NCI-H460 (cell line): ENCODE measurements at places on chromosomes 4 and X. TPM values are rescaled to one million over a fixed set of nuclear protein-coding genes. Genes with fewer than 3 reads are reported as not detected.

Gene ZFP92
- 0.55 and 0.67 TPM in 2 replicates for total RNA-seq

DNA sequence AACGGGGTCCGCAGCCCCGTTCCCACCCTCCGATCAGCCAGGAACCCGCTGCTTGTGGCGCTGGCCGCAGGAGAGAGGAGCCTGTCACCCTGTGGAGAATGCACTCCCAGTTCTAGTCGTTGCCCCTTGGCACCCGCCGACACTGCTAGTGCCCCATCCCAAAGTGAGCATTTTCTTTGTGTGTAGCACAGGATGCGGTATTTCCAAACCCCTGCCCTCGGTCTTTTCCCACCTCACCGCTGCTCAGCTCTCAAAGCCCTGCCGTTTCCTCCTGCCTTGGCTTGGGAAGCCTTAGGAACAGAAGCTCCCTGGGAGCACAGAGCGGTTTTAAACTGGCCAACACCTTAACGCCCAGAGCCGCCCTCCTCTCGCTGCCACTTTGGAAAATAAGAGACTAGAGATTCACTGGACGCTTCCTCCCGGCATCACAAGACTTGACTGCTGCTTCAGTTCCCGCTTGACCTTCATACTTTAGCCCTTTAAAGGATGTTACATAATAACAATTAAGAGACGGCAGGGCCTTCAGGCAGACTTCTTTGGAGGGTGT is 772 bp downstream of the CYP4V2 start:
- peak; percentile 15 for DNase-seq

Gene PSAPL1
- not detected in 2 replicates for total RNA-seq

- no peak for DNase-seq
Observed at GRCh38 chr4:153426207-153426885, 39.8 kb upstream of the TMEM131L start.

GRCh38 chr4:140048419-140048995 is 105.5 kb downstream of the MAML3 start:
- no peak for DNase-seq

DNA sequence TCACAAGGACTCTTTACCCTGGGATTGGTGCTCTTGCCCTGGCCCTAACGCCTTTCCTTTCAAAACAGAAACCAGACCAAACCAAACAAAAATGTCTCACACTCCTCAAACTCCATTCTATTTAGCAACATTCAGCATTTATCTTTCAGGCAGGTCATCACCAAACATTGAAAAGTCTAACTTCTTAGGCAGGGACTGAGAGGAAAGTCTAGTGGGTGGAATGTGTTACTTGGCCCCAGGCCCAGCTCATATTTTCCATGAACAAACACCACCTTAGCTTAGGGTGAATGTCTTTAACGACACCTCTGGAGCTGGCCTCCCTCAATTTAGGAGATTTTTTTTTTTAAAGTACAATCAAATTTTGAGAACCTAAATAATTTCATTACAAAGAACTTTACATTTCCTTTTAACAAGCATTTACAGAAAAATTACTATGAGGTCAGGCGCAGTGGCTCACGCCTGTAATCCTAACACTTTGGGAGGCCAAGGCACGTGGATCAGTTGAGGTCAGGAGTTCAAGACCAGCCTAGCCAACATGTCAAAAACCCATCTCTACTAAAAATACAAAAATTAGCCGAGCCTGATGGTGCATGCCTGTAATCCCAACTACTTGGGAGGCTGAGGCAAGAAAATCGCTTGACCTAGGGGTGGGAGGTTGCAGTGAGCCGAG is 10.2 kb upstream of the N4BP2 start:
- DNase-seq, result peak; percentile 46

GRCh38 chr4:87087015-87087414 is 133.4 kb downstream of the KLHL8 start:
- DNase-seq, result no peak

Gene ARHGEF38
- total RNA-seq, result 0.02 TPM in 1 of 2 replicates, not detected in the other

DNA sequence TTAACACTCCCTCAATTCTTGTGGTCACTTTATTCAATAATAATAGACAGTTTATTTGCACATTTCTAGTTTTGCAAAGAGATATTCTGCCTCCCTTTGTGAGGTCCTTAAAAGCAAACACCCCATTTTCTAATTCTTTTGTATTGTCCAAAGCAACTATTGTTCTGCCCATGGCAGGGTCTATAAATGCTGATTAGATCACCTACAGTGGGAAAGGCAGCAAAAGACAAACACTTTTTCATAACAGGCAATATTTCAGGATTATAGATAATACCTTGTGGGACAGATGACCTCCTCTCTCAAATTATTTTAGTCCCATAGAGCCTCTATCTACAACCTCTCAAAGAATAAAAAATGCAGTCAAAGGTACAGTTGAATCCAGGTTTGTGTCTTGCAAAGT is 28.6 kb downstream of the COMMD8 start:
- no peak for DNase-seq

Gene CPLX1
- 0.10 and 0.61 TPM in 2 replicates for total RNA-seq

GRCh38 chr4:182717788-182718583 is 199.2 kb downstream of the DCTD start:
- no peak for DNase-seq

Gene LRP2BP
- total RNA-seq, result 0.27 and 0.38 TPM in 2 replicates

DNA sequence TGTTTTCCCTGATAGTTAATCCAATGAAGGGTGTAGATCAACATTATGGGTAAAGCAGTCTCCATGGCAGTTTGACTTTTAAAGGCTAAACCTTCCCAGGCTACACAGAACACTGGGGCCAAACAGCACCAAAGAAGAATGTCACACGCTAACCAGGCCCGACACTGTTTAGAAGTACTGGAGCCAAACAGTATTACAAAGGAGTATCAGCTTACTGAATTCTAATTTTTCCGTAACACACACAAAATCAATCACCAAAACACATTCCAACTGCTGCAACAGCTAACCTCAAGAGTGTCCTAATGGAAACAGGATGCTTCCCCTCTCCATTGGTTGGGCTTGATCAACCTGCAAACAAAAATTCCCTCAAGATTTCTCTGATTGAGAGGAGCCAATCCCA is 783.5 kb downstream of the PCDH18 start:
- no peak for DNase-seq

Gene CT45A3
- not detected in 2 replicates for total RNA-seq

GRCh38 chrX:51862920-51863319 is 30.5 kb upstream of the MAGED1 start:
- no peak for DNase-seq

DNA sequence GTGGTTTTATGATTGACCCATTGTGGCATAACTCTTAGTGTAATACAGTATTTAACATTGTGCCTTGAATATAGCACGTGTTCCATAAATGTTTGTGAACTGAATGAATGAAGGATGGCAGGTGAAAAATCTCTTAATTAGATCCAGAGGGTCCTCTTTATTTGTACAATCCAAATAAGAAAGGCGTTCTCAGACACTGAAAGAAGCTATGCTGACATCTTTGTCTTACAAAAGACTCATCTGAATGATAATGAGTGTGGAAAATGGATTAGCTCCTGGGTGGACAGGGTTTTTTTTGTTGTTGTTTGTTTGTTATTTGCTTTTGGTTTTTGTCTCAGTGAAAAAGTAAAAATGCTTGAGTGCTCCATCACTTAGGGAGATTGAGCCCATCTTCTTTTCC is 62.7 kb downstream of the NEUROG2 start:
- DNase-seq, result no peak

Gene RAI2
- total RNA-seq, result not detected in 2 replicates

Gene CFP
- total RNA-seq, result 0.10 TPM in 1 of 2 replicates, not detected in the other

Gene CT45A2
- not detected in 2 replicates for total RNA-seq
